ENCODE measurements at places on chromosomes 7 and 10.

DNA sequence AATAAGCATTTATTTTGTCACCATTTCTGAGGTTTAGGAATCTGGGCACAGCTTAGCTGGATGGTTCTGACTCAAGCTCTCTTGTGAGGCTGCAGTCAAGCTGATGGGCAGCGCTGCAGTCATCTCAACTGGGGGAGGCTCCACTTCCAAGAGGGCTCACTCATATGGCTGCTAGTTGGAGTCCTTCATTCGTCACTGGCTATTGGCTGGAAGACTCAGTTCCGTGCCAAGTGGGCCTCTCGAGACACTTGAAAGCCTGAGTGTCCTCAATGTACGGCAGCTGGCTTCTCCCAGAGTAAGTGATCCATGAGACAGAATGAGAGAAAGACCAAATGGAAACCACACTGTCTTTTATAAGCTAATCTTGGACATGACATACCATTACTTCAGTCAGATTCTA lies 21.6 kb upstream of the COL13A1 start:
- DNase-seq: no peak

GRCh38 chr10:60870416-60870728 lies 73.6 kb downstream of the RHOBTB1 start:
- no peak for DNase-seq

DNA sequence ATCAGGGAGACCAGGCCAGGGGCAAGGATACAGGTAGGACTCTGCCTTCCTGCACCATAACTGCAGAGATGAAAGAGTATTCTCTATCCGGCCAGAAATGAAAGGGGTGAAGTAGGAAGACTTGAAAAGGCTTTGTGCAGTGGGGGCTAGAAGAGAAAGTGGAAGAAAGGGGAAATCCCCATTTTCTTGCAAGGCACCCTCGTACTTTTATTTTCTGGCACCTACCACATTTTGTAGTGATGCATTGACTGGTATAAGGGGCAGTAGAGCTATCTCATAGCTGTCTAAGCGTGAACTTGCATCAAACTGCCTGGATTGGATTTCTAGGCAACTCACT lies 752 bp upstream of the CAMK2G start:
- DNase-seq: no peak

- DNase-seq: no peak
Measured at GRCh38 chr10:31484431-31485135, 165.6 kb downstream of the ZEB1 start.

DNA sequence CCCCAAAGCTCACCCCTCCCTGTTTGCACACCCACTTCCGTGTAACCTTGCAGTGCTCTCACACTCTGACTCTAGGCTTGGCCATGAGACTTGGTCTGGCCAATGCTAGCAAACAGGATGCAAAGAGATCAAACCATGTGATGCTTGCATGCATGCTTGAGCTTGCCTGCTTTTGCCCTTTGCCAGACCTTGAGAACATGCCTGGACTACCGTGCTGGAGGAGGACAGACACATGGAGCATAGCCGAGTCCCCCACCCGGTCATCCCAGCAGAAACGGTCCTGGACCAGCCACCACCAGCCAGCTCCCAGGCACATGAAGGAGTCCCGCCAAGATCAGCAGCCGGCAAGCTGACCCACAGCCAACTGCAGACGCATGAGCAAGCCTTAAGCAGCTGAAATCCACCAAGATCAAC lies 23.4 kb downstream of the PYROXD2 start:
- no peak for DNase-seq

DNA sequence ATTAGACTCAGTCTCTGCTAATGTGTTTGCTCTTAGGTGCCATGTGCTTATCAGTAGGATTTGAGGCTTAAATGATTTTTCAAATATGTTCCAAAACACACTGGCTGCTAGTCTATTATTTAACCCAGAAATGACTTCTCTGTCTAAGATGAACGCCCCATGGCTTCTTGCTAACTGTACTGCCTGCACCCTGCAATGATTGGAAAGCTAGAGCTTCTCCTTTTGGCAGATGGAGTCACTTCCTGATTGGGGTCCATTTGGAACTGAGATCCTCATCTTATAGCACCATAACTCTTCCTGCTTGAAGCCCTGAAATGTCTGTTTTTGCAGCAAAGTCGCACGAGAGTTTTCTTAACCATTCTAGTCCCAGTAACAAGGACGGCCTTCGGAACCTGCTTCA lies 186.5 kb upstream of the ADO start:
- no peak for DNase-seq
